Activated CD4-positive, alpha-beta T cell treated with anti-CD3 and anti-CD28 coated beads, Interleukin-10, Interleukin-2, amounts not matched to agents 100 ng/mL and 50 ng/mL, durations not matched to agents 16 hours and 8 hours (primary cell): ENCODE measurements at places on chromosomes 1 and 21.

DNA sequence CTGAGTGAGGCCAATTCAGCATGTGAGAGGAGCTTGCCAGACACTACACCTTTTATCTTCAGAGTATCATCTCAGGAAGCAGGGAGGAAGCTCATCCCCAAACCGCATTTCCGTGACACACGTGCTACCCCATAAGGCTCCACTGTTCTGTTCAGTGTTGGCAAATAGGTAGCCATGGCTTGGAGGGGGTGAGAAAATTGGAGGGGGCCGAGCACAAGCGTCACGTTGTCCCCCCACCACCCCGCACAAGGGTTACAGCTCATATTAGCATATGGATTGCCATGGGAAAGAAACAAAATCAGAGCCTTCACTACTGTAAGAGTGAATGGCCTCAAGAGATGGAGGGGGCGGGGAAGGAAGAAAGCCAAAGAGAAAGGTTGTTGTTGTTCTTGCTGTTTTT lies 46.7 kb downstream of the OLIG1 start:
- no peak for DNase-seq

GRCh38 chr1:66405061-66405460 lies 128.9 kb upstream of the SGIP1 start:
- DNase-seq: no peak

DNA sequence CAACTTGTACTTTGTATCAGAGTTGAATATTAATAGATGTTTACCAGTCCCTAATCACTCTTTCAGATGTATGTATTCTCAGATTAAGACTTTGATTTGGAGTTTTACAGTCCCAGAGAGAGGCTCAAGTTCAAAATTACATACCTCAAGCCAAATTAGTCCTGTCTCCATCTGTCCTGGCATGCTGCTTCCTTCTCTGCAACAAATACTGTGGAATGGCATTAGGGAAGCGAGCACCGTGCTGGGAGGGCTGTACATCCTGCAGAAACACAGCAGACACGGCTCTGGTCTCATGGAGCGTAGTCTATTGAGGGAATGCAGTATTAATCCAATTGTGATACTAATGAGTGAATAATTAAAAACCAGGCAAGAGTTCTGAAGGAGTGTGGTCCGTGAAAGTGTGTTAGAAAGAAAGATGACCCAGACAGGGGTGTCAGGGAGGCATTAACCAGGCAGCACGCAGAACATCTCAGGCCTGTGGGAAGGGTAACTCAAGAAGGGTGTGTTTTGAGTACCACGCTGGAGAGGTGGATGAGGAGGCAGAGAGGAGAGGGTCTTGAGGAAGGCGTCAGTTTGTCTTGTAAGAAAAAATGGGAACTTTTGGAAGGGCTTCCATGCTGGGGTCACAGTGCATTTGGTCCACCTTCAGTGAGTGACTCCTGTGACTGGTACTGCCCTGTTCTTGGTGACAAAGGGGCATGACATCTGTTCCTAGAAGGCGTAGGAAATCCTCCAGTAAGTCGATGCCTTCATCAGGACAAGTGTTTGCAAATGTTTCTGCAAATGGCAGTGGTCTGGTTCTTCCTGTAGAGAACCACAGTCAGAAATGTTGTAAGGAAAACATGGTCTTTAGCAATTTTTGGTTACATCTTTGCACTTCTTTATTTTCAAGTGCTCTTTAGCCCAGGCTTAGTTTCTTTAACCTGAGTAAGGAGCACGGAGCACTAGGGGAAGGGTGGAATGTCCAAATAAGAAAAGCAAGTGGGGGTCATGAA lies 1.6 kb downstream of the RAB4A start:
- DNase-seq: no peak

DNA sequence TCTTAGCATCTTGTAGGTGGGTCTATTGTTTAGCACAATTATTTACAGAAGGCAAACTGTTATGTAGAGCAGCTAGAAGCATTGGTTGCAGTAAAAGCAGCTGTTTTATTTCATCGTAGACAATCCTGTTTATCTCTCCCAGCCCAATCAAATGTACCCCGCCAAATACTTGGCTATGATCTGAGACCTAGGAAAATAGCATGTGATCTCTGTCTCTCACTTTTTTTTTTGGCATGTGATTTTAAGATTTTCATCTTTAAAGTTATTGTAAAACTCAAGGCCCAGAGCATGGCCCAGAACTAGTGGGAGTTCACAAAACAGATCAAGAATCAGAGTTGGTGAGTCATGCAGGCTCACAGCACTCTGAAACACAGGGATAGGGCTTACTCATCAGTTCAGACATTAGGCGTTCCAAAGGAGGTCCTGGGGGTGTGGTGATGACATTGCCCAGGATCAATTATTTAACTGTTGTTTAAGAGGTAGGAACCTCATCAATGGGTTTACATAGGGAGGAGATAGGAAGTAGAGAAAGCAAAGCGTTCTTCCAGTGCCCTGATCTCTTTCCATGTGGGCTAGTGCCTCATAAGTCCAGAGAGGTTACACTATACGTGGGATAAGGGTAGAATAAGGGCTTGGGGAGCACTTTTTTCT lies 40.2 kb downstream of the TBX19 start:
- DNase-seq: peak; percentile 42

DNA sequence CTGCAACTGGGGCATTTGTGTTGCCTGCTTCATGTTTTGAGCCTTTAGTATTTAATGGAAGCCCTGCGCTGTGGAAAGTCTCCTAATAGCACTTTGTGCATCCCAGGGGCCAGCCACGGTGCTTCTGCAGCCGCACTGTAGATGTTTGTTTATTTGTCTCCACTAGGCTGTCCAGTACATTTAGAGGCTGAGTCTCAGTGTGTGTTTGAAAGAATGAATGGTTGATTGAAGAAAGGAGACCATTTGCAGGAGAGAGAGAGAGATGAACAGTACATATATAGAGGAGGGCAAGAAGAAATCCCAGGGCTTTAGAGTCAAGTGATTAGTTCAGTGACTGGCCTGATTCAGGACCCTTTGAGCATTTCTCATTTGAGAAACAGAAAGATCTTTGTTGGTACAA lies 33.9 kb downstream of the MPZL1 start:
- no peak for DNase-seq

DNA sequence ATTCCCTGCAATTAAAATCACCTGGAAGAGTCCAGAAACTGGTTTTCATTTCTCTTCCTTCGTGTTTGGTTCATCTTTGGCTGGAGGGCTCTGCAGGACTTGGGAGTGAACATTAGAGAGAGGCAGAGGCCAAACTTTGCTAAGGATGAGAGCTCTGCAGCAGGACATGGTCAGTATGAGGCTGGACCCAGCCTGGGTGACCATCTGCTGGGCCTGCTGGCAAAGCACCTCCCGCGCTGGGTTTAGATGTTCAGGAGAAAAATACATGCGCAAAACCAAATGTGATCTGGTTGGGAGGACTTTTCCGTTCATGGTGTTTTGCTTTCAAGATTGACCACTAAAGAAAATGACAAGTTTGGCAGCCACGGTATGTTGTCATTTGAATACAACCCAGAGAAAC lies 15.9 kb downstream of the KAZN start:
- DNase-seq: no peak

DNA sequence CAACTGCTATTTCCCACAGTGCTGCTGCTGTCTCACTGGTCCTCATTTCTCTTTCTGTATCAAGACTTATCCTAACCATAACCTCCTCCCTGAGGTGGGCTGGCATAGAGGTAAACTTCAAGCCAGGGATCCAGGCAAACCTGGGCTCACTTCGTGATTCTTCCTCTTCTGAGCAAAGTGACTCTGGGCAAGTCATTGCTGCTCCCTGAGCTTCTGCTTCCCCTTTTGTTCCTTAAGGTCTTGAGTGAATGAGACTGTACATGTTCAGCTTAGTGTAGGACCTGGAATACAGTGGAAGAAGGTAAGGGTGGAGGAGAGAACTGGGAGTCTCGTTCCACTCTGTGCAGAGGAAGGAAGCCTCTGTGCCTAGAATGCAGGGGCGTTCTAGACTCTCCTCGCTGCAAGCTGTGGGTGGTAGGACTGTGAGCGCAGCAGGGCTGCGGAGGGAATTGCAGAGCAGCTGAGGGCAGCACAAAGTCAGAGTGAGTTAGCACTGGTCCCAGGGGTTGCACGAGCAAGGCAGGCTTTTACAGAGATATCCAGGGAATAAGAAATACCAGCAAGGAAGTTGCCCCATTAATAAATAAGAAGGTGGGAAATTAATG lies 11.4 kb upstream of the ERI3 start:
- DNase-seq: no peak

DNA sequence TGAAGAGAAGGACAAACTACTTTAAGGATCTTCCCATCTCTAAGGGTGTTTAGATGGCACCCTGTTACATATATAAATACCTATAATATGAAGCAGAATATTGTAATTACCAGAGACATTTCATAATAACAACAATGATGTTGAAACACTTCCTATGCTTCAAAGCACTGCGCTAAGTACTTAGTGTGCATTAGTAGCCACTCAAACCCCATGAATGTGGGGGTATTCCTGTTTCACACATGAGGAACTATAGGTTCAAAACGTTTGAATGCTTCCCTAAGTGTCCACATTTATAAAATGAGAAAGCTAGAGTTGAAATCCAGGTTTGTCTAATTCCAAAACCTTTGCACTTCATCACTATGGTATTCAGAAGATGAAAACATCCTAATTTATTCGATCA lies 18.5 kb upstream of the OR10J5 start:
- no peak for DNase-seq

DNA sequence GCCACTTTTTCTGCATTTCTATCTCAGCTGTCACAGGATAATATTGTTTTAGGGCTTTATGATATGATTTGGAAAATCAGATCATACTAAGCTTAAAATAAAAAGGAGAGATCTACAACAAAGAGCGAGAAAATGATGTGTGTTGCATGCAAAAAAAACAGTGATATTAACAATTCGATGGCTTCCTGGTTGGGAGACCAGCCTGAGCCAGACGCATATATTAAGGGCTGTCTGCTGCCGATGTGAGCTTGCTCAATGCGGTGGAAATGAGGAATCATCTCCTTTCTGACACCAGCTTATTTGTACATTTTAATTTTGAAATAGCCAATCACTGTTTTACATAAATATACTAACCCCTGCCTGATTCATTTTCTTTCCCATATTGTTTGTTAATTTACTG lies 862.6 kb downstream of the USP25 start:
- no peak for DNase-seq

DNA sequence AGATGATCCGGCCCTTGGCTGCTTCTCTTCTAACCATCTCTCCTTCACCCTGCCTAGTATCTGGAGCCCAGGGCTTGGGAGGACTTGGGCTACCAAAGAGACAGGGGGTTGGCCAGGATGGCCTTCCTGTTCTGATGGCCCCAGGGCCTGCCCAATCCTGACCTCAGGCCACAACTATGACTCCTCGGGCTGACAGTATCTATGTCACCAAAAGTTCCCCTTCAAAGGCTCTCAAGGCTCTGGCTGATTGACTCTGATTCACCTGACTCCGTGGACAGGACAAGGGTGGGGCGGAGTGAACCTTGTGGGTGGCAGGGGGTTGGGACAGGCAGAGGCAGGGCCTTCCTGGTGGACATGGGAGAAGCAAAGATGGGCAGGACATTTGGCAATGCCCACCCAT lies 12.7 kb downstream of the MEF2D start:
- DNase-seq: peak; percentile 68

DNA sequence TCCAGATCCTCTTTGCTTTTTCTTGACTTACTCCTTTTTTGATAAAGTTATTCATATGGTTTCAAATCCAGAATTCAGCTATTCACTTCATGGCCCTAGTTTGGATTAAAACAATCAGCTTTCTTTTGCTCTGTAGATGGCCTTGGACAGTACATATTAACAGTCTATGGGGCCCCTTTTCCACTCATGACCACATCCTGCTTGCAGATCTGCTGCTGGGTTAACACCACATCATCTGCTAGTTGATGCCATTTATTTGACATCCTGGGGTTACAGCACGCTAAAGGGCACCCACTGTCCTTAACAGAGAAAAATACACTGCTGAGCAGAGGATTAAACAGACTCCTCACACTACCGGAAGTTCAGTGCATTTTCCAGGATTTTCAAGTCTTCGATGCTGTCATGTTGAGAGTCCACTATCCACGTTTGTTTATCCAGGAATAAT lies 941 bp upstream of the IFI16 start:
- peak; percentile 92 for DNase-seq

- no peak for DNase-seq
Observed at GRCh38 chr1:41758904-41759548, 159.7 kb downstream of the HIVEP3 start.

DNA sequence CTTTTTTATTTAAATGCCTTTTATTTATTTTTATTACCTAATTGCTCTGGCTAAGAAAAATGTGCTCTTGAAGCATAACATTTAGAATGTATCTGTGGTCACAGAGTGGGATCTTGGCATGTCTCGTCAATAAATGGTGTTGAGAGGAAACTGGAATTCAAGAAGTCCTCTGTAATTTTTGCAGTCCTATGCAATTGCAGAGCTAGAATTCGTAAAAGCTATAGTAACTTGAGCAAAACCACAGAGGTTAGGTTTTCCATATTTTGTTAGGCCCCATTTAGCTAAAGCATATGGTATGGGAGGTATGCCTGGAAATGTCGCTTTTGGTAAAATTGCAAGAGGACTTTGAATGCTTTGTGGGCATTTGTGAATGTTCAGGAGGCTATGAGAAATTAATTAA lies 466.7 kb upstream of the NFIA start:
- DNase-seq: no peak

DNA sequence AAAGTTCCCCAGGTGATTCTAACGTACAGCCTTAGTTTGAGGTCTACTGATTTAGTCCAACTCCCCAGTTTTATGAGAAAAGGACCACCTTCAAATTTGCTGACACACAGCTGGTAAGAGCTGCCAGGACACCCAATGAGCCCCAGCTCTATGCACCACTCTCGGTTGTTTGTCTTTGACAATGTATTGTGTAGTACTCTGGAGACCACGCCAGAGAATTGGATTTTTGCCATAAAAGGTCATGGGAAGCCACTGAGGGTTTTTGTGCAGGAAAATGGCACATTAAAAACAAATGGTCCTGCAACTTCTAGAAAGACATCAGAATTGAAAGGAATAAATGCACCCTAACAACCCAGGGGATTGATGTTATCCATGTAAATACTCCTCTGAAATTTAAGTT lies 7.1 kb upstream of the IER5 start:
- DNase-seq: no peak

- peak; percentile 95 for DNase-seq
Observed at GRCh38 chr1:113871597-113872113, at the start of gene PTPN22. Gene PTPN22, minus strand, starts transcription at chr1:113871712.

DNA sequence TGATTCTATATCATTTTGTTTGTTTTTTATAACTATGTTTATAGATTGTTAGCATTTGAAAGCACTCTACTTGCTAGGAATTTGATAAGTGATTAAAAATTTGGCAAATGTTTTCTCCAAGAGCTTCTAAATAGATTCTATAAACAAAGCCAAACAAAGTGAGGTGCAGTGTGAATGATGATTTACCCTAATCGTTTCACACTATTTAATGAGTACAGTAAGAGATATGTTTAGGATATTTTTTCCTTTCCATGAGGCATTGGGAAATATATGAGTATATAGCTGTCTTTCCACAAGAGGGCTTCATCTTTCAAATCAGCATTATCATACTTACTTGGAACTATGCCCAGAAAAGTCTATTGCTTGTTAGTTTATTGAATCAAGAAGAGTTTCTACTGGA lies 277.0 kb upstream of the BRINP3 start:
- no peak for DNase-seq
